ENCODE measurements at places on chromosomes 5 and 9.

DNA sequence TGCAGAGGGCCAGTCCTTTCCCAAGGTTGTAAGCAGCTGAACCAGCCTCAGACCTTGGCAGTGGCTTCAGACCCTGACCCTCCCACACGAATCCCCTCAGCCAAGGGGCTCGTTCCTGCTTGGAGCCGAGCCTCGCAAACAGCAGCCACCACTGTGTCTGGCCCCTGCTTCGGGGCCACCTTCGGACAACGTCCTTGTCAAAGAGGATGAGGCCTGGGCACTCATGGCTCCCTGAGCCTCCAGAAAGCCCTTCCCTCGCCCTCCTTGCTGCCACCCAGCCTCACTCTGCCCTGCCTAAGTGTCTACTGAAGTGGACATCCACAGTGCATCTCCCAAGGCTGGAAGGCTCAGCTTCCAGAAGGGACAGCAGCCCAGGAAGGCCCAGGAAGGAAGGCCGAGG is 161.7 kb downstream of the OLFM1 start:
- DNase-seq, result no peak

DNA sequence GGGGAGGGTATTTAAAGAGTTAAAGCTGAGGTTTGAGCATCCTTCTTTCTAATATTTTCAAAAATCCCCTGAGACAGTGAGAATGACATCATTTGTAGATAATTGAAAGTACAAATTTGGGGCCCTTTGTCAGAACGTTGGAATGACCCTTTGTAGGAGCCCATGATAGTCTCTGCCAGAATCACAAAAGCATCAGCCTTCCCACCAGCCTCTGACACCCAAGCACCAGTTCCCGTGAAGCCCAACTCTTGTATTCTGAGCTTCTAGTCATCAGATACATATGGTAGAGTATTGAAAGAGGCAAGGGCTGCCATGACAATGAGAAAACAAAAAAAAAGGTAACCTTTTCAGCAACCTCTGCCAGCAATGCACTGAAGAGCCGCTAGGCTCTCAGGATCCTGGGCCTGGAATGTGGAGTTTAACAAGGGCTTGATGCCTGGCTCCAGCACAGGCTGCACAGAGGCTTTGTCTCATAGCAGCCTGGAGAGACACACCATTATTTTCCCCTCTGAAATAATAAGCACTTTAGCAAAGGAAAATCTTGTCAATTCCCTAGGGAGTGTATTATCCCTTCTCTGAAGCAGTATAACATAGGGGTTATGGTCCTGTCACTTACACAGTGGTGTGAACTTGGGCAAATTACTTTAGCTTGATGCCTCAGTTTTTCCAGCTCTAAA is 114.4 kb downstream of the ZNF608 start:
- DNase-seq, result no peak

DNA sequence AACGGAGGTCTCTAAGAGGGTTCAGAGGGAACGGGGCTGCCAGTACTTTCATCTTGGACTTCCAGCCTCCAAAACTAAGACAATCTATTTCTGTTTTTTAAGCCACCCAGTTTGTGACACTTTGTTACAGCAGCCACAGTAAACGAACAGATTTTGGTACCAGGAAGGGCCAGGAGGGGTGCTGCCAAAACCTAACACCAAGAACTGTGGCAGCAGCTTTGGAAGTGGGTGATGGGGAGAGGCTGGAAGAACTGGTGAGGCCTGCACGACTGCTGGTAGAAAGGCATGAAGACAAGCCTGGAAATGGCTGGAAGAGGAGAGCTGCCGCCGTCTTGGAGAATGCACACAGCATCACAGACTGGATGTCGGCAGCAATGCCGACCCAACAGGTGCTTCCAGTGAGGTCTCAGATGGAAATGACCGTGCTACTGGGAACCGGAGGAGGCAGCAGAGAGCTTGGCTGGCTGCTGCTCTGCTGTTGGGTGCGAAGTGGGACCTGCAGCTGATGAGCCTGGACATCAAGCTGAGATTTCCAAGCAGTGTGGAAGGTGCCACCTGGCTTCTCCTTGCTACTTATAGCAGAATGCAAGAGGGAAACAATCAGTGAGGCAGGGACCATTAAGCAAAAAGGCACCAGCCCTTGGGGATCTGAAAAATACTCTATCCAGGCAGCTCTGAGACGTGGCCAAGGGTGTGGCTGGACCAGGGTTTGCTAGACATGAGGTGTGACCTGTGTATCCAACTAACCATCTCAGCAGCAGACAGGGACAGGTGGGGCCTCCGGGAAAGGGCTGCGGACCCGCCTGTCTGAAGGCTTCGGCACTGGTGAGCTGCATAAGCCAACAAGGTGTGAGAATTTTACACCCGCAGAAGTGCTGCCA is 4.7 kb upstream of the TMEM210 start:
- no peak for DNase-seq

GRCh38 chr9:129259375-129259774 is 81.3 kb upstream of the IER5L start:
- no peak for DNase-seq

DNA sequence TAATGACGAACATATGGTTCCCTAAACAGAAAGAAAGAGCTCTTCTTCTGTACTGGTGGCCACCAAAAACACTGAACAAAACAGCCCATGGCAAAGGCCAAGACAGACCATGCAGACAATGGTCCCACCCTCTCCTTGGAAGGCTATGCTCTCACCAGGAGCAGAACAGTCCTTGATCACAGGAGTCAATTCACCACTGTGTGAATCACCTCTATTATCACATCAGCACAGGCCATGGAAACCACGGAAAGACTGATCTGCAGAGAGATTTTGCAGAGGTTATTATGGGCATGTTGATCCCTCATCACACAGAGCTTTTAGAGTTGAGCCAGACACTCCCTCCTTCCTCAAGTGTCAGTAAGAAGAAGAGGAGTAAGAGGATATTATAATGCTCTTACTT is 134.0 kb upstream of the RASEF start:
- DNase-seq, result no peak
